ENCODE measurements at places on chromosomes 16 and 17.

GRCh38 chr16:9351841-9352434 lies 260.5 kb downstream of the HAPSTR1 start:
- DNase-seq = no peak

DNA sequence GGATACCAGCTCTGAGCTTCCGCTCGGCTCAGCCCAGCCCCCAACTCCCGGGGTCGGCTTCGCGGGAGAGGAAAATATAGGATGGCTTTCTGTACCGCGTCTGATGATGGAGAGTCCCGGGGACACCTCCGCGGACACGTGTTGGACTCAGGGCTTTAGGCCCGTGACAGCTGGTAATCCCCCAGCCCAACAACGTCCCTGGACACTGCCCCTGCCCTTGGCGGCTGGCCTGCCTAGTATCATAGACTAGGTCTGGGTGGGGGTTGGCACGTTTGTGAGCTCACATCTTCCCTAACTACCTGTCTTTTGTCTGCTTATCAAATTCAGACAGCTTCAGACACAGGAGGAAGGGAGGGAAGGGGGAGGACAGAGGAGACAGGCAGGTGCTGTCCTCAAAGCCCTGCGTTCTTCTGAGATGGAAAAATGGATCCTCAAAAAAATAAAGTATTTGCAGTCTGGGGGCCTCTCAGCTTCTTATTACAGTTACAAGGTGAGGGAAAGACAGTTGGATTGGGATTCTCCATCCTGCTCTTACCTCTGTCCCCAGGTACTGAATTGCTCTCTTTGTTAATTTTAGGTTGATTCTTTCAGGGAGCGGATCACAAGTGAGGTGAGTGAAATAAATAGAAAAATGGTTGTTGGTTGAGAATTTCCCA lies 698 bp downstream of the PSME3 start:
- DNase-seq = no peak

DNA sequence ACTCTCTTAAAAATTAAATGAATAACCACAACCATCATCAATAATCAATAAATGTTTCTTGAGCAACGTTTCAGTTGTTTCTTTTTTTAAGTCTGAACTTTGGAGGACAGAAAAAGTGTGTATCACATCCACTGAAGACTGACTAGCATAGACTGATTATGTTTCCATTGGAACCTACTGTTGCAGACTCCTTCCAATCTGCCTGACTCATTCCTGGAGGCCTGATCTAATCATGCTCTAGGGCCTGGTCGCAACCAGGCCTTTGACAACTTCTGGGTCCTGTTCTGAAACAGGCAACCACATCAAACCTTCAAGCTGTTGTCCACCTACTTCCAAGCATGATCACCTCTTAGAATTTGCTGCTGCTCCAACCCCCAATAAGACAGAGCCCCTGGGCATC lies 109.2 kb upstream of the NUDT7 start:
- no peak for DNase-seq

DNA sequence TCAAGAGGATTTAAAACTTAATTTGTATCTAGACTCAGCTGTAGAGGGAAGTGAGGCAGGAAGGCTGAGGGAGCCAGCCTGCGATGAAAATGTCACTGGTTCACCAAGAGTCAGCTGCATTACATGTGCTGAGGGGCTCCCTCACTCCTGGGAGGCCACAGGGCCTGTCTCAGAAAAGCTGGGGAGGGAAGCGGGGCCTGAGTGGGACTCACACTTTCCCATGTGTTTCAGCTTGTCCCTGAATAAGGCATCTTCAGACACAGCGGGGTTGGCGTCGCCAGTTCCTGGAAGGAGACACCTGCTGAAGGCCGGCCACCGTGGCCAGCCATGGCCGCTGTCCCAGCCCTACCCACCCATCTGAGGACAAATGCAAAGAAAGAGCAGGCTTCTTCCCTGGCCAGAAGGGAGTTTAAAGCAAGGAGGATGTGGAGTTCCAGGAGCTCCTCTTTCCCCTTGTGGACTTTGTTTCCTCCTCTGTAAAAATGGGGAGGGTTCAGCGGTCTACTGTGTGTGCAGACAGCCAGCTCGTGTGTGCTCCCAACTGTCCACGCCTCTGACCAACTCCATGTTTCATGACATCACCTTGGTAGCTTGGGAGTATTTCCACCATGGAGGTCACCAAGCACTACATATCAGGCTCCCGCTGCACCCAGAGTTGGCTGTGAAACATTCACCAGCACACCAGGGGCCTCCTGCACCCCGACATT lies 19.2 kb upstream of the MRPS23 start:
- DNase-seq = no peak

DNA sequence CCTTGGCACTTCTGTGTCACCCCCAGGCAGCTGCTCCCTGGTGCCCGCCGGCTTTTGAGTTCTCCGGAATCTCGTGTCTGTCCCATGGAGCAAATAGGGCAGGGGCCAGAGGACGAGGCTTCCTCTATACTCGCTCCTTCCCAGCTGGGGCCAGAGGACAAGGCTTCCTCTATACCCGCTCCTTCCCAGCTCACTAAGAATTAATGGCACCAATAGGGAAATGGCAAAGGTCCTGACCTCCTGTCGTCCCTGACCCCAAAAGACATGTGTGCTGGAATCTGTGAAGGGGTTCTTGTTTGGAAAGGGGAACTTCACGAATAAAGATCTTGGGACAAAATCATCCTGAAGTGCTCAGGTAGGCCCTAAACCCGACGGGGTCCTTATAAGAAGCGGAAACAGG lies 7.6 kb downstream of the SGSH start:
- no peak for DNase-seq

DNA sequence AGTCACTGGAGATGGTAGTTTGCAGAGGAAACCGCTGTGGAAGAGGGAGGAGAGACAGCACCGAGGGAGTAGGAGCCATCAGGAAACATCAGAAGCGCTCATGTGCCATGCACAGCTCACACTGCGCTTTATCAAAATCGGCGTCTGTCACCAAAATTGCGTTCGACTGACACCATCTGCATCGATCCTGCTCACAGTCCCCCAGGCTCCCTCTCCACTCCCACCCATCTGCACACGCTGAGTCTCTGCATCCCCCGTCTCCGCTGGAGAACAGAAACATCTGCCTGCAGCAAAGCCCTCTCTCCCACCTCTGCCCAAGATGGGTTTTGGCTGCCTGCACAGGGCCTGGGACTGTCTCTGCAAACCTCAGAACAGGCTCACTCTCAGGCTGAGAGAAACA lies 187.5 kb upstream of the RPL38 start:
- DNase-seq = no peak

- DNase-seq = no peak
Observed at GRCh38 chr17:80204626-80205468, 15.3 kb downstream of the SGSH start.

- DNase-seq = no peak
Observed at GRCh38 chr16:89117227-89117974, 23.7 kb downstream of the ACSF3 start.

DNA sequence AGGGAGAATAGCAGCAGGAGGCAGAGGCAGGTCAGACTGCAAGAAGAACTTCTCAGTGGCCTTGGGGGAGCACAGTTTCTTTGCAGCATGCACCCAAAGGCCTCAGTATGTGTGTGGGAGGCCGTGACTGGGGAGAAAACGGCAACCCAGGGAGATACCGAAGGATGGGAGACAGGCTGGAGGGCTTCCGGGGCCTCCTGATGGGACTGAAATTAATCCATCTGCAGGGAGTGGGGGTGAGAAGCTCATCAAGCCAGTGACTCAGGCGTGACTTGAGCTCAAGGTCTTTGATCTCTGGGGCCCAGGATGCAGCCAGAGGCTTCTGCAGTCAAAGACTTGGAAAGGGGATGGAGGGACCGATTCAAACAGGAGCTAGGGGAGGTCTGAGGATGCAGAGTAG lies 5.1 kb upstream of the C17orf113 start:
- DNase-seq = no peak

GRCh38 chr17:34308371-34308770 lies 10.9 kb upstream of the CCL8 start:
- DNase-seq = no peak

DNA sequence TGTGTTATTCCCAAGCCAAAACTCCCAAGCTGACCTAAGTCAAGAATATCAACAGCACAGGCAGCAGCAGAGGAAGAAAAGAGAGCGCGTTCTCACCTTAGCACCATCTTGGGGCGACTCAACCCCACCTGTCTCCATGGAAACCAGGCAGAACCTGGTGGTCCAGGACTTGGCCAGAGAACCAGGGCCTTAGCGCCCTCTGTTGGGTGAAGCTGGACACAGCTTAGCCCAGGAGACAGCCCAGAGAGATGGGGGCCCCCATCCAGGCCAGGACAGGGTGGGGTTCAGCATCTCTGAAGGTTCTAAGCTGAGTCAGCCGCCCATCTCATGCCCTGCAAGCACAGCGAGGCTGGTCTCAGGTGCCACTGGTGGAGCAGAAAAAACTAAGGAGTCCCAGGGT lies 60.1 kb upstream of the TMEM132E start:
- peak; percentile 63 for DNase-seq

DNA sequence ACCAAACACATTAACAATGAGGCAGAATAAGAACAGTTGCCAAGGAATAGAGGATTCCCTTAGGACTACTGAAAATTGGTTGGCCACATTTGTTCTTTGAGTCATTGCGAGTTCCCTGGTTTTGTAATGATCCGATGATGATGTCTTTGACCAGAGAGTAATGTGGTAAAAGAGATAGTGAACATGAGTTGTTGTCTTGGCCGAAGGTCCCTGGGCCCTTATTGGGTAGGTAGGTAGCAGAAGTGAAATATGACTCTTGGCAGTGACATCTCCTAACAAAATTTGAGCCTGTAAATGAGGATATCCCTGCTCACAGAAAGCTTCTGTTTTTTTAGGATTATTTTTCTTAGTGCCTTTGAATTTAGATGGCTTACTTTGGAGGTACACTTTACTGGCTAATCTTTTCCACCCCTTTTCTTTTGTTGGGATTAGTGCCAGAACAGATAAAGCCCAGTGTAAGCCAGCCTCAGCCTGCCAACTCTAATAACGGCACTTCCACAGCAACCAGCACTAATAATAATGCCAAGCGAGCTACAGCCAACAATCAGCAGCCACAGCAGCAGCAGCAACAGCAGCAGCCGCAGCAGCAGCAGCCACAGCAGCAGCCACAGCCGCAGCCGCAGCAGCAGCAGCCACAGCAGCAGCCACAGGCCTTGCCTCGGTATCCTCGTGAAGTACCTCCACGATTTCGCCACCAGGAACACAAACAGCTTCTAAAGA lies 47.2 kb downstream of the TNRC6A start:
- no peak for DNase-seq

GRCh38 chr16:17392857-17393692 lies 77.7 kb downstream of the XYLT1 start:
- DNase-seq = no peak

DNA sequence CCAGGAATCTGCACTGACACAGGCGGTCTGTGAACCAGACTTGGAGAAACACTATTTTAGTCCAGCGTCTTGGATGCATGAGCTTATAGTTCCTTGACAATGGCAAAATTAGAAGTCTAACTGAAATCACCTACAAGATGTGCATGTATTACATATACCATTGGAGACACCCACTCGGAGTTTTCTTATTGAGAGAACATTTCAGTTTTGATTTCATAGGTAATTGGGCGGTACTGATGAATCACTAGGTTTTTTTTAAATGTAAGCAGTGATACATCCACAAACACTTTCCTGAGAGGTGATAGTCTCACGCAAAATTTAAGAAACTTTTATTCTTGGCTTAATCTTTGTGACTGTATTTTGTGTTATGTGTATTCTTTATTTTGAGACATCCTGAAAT lies 69.8 kb downstream of the PRKCA start:
- DNase-seq = no peak

DNA sequence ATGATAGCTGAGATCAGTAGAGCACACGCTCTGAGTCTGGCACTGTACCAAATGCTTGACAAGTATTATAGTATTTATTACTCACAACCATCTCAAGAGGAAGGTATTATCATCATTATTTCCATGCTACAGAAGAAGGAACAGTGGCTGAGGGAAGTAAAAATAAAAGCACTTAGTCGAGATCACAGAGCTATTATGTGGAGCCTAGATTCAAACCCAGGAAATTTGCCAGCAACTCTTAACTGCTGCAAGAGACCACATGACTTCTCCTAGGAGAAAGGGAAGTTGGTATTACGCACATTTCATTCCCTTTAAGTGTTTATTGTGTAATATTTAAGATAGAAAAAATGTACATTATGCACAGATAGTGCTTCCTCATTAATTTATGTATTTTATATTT lies 1.0 kb upstream of the RHOT1 start:
- no peak for DNase-seq

DNA sequence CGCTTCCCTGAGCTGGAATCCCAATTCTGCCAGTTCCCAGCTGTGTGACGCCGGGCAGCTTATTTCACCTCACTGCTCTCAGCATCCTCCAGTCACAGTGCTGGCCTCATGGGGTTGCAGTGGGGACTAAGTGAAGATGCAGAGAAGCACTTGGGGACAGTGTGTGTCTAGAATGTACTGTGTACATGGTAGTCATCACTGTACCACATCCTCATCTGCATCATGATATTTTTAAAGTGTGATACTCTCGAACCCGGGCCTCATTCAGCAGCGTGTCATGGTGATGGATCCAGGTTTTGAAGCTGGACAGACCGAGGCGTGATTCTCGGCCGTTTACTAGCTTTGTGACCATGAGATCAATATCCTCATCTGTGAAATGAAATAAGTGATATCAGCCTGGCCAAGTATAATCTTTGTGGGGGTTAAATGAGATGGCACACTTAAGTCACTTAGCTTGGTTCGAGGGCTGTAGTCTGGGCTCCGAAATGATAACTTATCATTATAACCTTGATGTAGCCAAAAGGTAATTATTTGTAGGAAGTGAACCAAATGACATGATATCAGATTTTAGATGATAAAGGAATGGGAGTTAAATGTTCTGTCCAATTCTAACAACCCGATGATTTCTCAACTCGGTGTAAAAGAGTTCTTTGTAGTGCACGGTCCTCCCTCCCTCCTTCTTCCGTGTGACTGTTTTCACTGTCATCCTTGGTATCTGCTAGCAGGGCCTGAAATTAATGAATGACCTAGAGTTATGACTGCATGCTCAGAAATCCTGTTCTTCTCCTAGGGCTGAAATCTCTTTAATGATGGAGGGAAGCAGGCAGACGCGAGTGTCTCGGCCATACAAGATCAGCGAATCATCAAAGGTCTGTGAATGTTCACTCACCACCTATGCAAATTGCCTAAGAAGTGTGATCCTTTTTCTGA lies 2.0 kb downstream of the KLHL36 start:
- no peak for DNase-seq

DNA sequence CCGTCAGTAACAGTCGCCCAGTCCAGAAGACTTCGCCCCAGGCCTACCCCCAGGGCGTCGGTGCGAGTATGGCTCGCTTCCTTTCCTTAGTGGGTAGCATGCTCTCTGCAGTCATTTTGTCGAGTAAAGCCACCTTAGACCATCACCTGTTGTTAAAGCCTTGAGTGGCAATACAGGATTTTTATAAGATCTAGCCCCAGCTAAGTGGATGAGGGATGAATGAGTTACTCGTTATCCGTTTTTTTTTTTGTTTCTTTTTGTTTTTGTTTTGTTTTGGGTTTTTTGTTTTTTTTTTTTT lies 322 bp upstream of the KLHL11 start:
- no peak for DNase-seq
